Hypothalamus (tissue), 51 donors: ENCODE measurements at places on chromosomes 7 and 10.

- DNase-seq = no peak
These were observed 48.3 kb downstream of the ABCB1 start for GRCh38 chr7:87552351-87552900.

GRCh38 chr10:97426776-97427570 is 982 bp downstream of the PGAM1 start:
- DNase-seq = no peak

DNA sequence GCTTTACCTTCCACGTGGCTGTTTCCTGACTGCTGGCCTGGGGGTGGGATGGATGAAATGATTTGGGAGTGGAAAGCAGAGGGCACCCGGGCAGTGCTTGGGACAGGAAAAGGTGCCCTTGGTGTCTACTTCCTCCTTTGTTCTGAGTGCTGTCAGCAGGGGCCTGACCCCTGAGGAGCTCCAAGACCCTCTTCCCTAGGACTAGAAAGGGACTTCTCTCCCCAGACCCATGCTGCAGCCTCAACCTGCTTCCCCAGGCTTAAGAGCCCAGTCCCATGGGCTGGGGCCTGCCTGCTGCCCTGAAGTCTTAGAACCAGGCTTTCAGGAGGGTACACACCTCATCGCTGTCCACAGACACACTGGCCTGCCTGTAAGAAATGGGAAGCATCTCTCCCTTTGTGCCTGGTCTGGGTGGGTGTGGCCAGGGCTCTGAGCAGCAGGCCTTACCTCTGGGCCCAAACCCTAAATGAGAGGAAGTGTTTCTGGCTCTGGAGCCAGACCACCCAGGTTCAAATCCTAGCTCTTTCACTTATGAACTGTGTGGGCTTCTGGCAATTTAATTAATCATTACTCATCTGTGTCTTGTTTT is 12.9 kb downstream of the CDH23 start:
- no peak for DNase-seq

DNA sequence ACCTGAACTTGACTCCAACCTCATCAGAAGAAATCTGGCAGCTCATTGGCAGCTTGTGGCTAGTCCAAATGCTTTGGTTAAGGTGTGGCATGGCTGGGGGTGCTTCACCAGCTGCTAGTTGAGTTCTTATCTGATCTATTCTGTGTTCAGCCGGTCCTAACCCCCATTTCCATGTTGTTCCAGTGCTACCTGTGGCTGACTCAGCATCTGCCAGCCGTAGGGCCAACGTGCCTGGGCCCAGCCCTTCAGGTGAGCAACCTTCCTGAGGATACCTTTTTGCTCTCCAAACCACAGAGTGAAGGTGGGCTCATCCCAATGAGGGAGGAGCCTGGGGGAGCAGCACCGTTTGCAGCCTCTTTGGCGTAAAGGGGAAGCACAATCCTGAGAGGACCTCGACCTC is 46.8 kb upstream of the C10orf120 start:
- DNase-seq = no peak

- DNase-seq = no peak
These were observed 513.8 kb upstream of the AKR1E2 start for GRCh38 chr10:4312051-4312835.

DNA sequence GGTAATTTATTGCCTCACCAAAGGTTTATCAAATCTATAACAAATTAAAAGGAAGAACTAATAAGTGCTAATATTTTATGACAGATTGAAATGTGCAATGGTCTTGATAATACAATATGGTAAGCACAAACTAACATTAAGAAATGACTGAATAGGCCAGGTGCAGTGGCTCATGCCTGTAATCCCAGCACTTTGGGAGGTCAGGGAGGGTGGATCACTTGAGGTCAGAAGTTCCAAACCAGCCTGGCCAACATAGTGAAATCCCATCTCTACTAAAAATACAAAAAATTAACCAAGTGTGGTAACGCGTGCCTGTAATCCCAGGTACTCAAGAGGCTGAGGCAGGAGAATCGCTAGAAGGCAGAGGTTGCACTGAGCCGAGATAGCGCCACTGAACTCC is 3.5 kb downstream of the MTPAP start:
- DNase-seq = no peak

DNA sequence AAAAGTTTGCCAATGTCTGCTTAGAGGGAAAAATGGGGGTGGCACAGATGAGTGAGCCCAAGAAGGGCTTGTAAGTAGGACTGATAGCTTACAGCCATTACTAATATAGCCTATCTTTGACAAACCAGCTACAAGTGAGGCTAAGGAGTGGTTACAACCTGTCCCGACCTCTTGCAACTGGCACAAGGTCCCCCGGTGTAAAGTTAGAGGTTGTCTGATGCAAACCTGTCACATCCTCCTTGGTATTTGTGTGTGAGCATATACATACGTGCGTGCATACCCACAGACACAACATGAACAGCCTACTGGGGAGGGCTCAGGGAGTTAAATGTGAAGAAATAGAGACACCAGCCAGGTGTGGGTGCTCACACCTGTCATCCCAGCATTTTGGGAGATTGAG is 14.6 kb downstream of the ADAP1 start:
- no peak for DNase-seq

DNA sequence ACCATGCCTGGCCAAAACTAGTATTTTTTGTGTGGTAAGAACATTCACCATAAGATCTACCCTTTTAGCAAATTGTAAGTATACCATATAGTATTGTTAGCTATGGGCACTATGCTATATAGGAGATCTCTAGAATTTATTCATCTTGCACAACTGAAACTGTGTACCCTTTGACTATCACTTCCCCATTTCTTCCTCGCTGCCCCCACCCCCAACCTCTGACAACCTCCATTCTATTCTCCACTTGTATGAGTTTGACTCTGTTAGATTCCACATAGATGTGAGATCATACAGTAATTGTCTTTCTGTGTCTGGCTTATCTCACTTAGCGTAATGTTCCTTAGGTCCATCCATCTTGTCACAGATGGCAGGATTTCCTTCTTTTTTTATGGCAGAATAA is 3.6 kb downstream of the CASP7 start:
- no peak for DNase-seq

GRCh38 chr7:157136372-157136771 is 2.4 kb upstream of the UBE3C start:
- no peak for DNase-seq

DNA sequence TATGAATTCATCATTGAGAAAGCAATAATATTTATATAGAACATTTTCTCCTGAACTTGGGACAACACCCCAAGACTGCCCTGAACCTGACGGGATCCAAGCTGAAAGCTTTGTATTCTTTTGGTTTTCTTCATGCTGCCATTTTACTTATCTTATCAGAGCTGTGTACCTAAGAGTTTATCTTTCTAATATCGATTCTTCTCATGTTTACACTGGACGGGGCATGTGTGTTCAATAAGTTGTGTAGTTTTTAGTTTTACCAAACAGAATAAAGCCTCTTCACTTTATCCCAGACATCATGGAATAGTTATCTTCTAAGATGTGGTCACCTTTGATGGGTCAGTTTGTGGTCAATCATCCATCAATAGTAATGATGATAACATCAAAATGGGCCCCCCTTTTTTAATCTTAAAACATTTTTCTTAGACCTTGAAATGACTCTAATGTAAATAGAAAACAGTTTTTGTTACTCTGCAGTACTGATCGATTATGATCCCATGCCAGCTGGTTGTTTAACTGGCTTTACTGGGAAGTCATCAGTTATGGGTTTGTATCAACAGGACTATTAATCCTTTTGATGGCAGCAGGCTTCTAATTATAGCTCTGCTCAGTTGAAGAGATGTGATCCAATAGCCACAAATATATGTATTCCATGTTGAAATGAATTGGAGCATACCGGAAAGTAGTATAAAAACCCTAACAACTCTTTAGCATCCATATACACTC is 446.1 kb downstream of the KCNMA1 start:
- DNase-seq = no peak

GRCh38 chr7:92058040-92058439 is 76.2 kb downstream of the CYP51A1 start:
- DNase-seq = no peak

DNA sequence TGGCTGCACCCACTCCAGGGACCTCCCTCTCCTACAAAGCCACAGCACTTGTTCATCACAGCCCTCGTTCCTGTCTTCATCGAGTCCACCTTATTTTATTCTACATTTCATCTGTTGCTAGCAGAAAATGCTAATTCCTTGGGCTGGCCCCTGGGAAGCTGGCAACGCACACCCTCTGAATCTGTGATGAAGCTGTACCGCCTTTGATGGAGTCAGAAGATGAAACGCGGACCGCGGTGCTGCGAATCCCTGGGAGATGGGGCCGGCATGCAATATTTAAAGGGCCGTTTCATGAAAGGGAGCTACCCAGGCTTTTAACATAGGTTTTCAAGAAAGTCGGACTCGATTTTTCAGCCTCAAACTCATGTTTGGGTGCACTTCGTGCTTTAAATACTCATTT is 88.5 kb downstream of the NPTX2 start:
- no peak for DNase-seq

DNA sequence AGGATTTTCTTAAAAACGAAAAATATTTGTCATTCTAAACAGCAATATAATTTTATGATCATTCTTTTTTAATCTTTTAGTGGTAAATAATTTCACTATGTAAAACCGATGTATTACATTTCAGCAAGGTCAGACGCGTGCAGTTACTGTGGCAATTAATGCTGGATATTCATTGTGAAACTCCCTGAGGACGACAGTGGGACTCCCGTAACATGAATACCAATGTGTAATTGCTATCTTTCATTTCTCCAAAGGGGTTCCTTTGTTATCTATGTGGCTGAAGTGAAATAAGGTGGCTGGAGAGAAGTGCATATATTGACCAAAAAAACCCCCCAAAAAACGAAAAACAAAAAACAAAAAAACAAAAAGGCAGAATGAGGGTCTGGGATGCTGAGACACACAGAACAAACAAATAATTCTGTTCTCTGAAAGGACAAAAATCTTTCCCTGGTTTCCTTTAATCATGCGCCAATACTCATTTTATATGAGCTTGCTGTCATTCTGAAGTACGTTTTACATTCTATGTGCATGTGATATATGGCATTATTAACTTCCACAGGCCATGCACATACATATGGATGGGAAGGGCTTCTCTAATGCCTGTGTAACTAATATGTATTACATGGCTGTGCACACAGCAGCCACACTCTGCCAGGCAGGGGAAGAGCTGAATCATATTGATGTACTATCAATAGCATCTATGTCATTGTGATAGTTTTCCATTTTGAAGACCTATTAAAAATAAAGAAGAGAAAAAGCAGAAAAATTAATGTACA is 161.4 kb downstream of the RAPGEF5 start:
- DNase-seq = no peak

DNA sequence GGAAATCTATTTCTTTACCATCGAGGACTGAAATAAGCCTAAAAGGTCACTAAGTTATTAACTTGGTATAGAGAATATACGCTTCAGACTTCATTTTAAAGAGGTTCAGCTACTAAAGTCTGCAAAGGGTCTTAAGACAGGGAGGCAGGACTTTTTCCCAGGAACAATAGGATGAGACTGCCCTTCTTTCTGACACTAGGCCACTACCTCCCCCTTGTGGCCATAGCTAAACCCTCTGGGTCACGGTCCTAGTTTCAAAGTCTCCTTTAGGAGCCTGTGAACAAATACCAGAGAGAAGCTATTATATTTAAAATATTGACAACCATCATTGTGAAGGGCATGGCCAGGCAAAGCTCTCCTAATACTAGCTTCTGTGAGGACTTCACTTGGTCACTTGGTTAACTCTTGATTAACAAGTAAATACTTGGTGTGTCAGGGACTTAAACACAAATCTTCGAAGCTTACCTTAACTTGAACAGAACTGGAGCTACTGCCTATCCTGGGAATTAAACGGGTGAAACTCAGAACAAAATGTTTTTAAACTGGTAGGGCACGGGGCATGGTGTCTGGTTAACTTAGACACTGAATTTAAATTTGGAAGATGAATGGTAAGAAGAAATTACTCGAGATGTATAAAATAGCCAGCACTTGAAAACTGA is 75.6 kb downstream of the CCDC6 start:
- DNase-seq = no peak

DNA sequence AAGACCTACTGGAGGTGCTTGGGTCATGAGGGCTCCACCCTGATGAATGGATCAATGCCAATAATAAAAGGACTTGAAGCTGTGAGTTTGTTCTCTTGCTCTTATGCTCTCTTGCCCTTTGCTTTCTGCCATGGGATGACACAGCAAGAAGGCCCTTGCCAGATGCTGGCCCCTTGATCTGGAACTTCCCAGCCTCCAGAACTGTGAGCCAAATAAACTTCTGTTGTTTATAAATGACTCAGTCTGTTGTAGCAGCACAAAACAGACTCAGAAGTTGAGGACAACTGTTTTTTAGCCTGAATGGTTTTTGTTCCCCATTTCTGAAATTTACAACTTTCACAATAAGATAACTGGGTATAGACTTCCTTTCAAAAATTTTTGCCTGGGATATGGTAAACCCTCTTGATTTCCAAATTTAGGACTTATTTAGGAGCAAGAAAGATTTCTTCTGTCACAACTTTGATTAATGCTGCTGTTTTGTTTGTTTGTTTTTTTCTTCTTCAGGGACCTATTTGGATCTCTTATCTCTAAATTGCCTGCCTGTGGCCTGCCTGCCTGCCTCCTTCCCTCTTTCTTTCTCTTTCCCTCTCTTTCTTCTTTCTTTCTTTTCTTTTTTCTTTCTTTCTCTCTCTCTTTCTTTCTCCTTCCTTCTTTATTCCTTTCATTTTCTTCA is 12.1 kb downstream of the ENTPD1 start:
- DNase-seq = no peak

DNA sequence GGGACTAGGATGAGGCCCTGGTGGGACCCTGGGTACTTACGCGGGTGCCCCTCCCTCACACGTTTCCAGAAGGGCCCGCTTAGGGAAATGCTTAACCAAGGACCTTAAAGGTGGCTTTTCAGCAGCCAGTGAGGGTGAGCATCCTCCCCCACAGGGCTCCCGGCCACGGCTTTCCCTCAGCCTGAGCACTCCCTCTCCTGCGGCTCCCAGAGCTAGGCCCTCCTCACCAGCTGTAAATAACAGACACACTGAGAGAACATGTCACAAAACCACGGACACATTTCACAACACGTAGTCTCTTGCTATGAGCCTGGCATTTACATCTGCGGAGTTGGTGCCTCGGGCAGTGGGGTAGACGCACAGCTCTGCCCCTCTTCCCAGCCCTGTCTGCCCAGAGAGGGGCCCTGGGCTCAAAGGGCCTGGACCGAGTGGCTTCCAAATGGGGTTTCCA is 25.2 kb downstream of the GRID1 start:
- DNase-seq = no peak

- no peak for DNase-seq
These were observed 49.9 kb downstream of the ARL4A start for GRCh38 chr7:12737373-12737772.

GRCh38 chr7:90236721-90237289 is 8.2 kb upstream of the CFAP69 start:
- no peak for DNase-seq
